Activated naive CD4-positive, alpha-beta T cell treated with anti-CD3 and anti-CD28 coated beads, Interleukin-2, amount 10 ng/mL, durations not matched to agents 7 days and 5 days (primary cell): ENCODE measurements at places on chromosomes 5 and 9.

DNA sequence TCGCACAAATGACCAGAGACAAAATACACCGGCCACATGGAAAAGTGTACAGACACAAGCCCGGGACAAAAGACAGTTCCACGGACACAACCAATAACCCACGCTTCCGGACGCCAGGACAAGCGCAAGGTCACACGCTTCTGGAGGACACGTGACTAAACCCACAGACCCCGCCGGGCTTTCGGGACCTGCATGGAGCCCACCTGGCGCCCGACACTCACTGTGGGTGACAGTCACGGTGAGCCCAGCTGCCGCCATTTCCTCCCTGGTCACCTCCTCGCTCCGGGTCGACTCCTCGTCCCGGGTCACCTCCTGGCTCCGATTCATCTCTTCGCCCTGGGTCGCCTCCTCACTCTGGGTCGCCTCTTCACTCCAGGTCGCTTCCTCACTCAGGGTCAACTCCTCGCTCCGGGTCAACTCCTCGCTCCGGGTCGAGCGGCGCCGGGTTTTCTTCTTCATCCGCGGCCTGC lies 470 bp downstream of the BAG1 start:
- DNase-seq: peak; percentile 72

DNA sequence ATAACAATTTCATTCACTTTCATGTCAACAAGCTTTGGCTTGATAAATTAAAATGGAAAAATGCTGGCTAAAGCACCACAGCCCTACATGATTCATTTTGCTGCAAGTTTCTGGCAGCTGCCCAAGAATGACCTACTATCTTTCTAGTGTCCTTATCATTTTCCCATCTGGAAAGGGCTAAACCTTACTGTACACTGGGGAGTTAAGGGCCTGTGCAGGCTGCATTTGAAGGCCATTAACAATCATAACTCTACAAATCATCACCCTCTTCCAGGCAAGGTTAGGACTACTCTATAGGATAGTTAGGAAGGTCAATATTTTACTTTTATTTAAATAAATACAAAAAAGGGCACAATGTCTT lies 579.7 kb upstream of the ZNF608 start:
- no peak for DNase-seq

DNA sequence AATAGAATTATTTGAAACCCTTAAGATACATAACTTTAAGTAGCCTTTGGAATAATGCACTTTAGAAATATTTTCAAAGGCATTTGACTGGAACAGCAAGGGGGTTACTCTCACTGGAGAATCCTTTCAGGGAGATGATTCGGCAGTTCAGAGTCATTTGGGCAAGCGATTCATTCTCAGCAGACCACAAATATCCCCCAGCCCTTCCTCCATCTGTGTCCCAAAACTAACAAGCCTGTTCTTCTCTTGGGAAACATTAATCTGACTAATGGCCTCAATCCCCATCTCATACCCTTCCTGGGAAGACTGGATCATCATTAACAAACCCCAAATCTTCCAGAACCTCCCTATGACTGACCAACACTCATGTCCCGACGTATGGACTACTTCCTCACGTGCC lies 65.8 kb upstream of the S1PR3 start:
- DNase-seq: no peak

GRCh38 chr9:128231638-128232527 lies 28.7 kb downstream of the DNM1 start:
- DNase-seq: no peak

DNA sequence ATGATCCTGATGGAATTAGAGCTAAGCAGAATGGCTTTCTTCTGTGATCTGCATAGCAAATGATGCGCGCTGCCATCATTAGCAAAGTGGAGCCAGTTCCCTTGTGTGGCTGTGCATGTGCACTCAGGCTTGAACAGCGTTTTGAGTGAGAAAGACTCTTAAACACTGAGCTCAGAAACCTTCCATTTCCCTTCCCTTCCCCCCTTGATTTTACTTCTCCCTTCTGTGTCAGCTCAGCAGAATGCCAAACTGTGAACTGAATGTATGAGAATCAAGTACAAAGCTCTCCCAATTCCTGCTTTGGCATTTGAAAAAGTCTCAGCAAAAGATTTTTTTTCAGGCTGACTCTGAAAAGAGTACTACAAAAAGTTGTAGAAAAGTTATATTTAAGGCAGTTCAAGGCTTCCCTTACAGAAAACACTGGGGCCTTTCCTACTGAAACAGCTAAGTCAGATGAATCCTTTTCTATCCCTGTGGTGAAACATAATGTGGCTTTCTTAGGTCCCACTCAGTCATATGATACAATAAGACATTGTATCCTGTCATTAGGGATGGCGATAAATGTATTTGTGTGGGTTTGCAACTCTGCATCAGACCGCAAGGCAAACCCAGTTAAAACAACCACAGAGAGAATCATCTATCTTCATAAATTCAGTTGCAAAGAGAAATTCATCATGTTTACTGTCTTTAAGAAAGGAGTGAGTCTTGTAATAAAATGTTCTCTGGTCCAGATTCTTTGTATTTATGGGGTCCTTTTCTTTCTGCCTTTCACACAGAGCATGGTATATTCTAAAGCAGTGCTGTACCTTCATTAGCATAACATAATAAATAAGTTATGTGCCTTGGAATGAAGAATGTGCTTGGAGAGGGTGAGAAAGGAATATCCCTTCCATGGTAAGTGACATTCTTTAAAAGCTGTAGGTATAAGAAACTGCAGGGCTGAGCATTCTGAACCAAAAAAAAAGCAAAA lies 222.6 kb downstream of the CAAP1 start:
- no peak for DNase-seq

DNA sequence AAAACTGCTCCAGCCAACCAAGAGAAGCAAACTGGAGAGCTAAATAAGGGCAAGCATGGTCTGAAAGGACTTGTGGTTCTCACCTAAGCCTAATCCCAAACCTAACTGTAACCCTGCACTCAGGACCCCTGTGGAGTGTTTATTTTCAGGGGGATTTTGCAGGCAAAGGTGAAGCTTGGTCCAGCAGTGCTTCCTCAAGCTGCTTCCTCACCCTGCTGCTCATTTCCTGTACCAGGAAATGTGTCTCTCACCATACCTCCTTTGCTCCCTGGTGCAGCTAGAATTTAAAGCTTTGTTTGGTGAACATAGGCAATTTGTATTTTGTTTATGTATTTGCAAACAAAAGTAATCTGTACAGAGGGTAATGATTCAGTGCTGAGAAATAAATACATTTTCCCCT lies 50.2 kb downstream of the CARTPT start:
- no peak for DNase-seq

- DNase-seq: no peak
These were observed 20.2 kb upstream of the SUB1 start for GRCh38 chr5:32565145-32565544.

GRCh38 chr9:83977196-83977595 lies 2.8 kb downstream of the HNRNPK start:
- no peak for DNase-seq

GRCh38 chr9:3080951-3081350 lies 237.1 kb upstream of the PUM3 start:
- DNase-seq: no peak

DNA sequence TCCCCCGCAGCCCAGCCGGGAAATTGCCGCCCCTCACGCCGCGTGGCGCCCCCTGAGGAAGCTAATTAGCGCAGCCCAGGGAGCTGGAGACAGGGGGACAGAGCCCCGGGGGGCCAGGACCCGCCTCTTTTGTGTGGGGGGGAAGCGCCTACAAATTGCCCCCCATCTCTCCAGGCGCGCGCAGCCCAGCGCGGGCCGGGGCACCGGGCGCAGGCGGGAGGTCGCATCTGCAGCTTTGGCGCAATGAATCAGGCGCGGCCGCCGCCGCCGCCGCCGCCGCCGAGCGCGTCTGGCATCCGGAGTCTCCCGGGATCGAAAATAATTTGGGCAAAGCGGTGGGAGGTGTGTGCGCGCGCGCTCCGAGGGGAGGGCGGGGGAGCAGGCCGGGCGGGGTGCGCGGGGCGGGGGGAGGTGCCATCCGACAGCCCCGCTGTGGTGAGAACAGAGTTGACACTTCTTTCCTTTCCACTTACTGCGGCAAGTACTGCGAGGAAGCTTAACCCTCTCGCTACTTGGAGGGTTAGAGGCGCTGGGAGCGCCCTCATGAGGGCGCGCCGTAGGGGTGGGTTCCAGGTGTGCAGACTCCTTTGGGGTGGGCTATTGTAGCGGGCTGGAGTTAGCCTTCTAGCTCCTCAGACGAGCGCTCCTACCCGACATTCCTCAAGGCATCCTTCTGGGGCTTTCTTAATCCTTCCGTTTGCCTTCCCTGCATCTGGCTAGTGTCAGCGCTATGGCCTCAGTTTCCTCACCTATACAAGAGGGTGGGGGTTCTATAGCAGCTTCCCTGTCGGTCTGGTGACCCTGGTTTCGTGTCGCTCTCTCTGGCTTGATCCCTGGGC lies 63.1 kb downstream of the CXXC5 start:
- DNase-seq: peak; percentile 66

DNA sequence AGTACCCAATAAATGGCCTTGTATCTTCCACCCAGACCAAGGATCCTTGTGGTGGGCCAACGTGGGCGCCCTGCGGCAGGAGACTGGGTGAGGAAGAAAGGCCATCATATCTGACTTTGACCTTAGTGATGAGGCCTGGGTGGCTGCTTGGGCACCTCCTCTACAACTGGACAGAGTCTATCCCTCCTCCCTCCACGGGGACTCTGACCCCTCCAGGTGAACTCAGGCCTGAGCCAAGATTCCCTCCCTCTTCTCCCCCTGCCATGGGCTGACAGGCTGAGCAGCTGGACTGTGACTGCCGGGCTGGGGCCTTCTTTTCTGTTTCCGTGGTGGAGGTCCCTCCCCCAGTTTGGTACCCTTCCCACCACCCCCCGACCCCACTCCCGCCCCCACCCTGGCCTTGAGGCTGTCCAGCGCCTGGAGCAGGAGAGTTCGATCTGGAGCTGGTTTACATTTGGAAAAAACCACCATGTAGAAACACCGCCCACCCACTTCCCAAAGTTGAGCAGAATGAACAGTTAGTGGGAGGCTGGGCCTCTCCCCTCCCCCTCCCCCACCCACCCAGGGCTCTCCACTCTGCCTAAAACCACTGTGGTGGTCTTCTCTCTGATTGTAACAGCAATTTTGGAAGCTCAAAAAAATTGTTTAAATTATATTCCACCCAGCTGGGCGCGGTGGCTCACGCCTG lies 1.2 kb upstream of the PHYHD1 start:
- no peak for DNase-seq

- DNase-seq: no peak
These were observed 52.8 kb upstream of the PRSS3 start for GRCh38 chr9:33742519-33742918.

GRCh38 chr5:178473854-178474253 lies 116.3 kb downstream of the COL23A1 start:
- DNase-seq: no peak

GRCh38 chr5:101012880-101013279 lies 109.8 kb upstream of the ST8SIA4 start:
- DNase-seq: no peak

- no peak for DNase-seq
These were observed 4.5 kb downstream of the HEMGN start for GRCh38 chr9:97933297-97933998.

DNA sequence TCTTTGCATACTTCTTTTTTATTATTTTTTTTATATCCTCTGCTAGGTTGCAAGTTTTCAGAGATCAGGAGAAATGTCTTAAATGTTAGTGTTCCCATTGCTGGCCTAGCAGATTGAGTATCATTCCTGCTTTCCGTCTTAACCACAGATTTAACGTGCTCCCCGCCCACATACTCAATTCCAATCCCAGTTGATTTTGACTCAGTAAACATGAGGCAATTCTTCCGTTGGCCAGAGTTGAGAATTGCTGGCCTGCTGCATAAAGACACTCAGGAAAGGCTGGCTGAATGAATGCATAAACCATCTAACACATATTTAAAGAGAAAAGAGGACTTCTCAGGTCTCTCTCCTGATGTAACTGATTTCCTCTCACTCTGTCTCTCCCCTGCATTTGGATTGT lies 46.8 kb upstream of the PLPP6 start:
- DNase-seq: no peak

DNA sequence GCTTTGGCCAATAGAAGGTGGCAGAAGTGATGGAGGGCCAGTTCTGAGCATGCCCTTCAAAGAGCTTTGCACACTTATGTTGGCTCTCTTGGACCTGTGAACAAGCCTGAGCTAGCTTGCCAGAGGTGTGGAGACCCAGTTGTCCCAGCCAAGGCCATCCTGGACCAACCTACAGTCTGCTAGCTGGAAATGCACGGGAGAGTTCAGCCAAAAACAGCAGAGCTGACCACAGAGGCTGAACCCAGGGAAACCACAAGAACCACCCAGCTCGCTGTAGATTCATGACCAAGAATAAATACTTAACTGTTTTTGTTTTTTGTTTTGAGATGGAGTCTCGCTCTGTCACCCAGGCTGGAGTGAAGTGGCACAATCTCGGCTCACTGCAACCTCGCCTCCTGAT lies 65.4 kb upstream of the HAND1 start:
- no peak for DNase-seq

DNA sequence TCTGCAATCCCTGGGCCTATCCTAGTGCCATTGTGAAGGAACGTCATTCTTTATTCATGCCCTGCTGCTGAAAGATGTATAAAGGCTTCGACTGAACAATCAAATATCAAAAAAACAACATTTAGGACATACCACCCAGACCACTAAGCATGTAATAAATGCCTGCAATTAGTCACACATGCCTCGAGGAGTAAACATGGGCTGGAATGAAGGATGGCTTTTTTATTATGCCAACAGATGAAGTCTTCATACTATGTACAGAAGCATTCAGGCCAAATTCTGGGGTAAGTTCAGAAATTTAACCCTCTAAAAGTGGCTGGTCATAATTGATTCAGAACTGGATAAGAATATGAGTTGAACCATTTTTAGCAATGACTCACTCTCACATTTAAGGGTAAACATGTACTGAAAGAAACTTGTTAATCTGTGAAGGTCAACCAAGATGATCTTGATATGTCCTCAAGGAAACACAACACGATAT lies 38.1 kb downstream of the FAM240B start:
- no peak for DNase-seq

DNA sequence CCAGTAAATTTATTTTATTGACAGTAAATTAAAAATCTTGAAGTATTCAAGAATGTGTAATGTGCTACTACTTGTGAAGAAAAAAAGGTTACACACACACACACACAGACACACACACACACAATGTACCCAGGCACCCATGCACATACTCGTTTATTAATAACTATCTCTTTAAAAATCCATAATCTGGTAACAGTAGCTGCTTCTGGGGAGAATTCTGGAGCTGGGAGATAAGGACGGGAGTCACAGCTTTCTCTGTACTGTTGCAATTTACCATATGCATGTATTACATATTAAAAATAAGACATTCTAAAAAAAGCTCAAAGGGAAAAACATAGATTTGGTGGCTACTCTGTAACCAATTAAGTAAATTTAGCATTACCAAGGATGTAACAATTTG lies 7.9 kb upstream of the C1QTNF2 start:
- DNase-seq: no peak

GRCh38 chr5:102975457-102976182 lies 144.3 kb downstream of the GIN1 start:
- DNase-seq: no peak

DNA sequence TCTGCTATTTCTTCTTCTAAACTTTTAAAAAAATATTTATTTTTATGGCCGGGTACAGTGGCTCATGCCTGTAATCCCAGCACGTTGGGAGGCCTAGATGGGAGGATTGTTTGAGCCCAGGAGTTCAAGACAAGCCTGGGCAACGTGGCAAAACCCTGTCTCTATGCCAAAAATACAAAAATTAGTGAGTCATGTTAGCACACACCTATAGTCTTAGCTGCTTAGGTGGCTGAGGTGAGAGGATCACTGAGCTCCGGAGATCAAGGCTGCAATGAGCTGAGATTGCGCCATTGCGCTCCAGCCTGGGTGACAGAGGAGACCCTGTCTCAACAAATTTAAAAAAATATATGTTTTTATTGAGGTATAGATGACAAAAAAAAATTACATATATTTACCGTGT lies 5.6 kb downstream of the AP3S1 start:
- DNase-seq: no peak

GRCh38 chr5:143499480-143500114 lies 96.1 kb upstream of the NR3C1 start:
- no peak for DNase-seq
